ENCODE measurements at places on chromosomes 1 and 21.

- DNase-seq: no peak
These were observed 606 bp upstream of the FMO4 start for GRCh38 chr1:171313319-171313834.

DNA sequence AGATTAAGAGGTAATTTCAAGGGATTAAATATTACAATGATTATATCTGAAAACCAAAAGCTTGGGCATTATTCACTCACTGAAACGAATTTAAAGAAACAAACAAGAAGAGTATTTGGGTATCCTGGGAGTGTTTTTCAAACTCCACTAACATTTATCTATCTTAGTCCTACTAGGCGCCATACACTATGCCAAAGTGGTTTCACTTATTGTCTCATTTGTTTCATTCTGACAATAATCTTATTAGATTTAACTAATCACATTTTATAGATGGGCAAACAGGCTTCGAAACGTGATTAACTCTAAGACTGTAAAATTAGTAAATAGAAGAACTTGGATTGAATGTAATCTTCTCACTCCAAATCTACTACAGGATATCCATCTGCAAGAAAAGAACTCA, 25.4 kb downstream of the ASH1L start:
- no peak for DNase-seq

DNA sequence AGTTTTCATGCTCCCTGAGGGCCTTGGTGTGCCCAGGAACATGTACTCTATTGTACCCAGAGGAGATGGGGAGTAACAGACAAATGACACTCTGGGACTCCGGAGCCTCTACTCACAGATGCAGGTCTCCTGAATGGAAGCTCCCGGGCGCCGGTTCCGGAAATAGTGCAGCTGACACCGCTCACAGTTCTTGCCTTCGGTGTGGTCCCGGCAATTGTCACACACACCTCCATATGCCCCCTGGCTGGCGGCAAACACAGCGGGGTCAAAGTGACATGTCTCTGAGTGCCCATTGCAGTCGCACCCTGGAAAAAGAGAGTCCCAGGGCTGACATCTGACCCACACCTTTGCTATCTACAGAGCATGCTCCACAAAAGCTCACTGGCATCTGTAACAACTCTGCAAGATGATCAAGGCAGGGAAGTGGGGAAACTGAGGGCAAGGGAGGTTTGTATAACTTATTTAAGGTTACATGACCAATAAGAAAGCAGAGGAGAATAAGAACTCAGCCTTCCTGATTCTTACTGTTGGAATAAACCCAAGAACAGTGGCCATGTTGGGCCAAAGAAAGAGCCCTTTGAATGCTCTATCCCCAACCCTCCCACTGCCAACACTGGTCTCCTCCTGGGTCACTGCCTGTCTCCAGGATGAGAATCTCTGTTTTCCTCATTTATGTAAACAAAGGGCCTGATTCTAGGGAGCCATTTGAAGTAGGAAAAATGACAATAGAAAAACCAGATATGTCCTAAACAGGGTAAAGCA, 22.4 kb downstream of the LAMB3 start:
- DNase-seq: no peak

- DNase-seq: no peak
These were observed 46.3 kb upstream of the PDE9A start for GRCh38 chr21:42607102-42607501.

GRCh38 chr1:34060901-34061415, 104.1 kb downstream of the CSMD2 start:
- DNase-seq: no peak

DNA sequence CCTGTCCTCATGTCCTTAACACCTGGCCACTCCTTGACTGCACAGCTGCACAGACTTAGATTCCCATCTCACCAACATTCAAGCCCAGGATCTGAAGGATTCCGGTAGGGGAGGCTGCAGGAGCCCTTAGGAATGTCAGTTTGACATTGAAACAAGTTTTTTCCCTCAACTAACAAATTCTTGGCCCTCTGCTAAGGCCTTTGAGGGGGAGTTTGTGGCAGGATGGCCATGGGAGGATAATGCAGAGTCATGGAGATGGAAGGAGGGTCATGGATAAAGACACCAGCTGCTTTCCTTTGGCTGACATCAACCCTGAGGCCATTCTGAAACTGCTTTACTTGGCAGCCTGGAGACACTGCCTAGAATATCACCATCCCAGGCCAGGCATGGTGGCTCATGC, 63.4 kb upstream of the PPP2R5A start:
- DNase-seq: no peak

GRCh38 chr1:93678946-93679480, 2.6 kb downstream of the BCAR3 start:
- DNase-seq: no peak

- no peak for DNase-seq
These were observed 180.6 kb downstream of the CAMTA1 start for GRCh38 chr1:6965935-6966241.

GRCh38 chr1:57248830-57249229, 175.0 kb downstream of the DAB1 start:
- DNase-seq: no peak

DNA sequence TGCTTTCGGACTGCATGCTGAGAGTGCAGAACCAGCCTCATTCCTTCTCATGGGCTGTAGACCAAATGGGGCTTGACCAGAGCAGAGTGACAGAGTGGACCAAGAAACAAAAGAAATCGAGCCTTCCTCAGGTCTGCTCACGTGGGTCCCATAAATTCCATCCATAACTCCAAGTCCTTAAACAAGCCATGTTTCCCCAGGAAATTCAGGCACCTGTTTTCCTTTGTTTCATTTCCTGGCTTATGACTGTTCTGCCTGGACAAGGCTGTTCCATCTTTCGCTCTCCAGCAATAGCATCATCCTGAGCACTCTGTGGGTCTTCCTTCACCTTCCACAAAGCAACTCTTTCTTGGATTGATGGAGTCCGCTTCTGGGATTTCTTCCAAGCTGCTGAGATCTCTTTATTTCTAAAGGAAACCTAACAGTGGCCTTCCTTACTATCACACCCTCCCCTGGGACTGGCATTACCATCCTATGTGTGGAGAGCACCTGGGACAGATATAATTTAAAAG, 63.9 kb downstream of the LAMC2 start:
- no peak for DNase-seq

DNA sequence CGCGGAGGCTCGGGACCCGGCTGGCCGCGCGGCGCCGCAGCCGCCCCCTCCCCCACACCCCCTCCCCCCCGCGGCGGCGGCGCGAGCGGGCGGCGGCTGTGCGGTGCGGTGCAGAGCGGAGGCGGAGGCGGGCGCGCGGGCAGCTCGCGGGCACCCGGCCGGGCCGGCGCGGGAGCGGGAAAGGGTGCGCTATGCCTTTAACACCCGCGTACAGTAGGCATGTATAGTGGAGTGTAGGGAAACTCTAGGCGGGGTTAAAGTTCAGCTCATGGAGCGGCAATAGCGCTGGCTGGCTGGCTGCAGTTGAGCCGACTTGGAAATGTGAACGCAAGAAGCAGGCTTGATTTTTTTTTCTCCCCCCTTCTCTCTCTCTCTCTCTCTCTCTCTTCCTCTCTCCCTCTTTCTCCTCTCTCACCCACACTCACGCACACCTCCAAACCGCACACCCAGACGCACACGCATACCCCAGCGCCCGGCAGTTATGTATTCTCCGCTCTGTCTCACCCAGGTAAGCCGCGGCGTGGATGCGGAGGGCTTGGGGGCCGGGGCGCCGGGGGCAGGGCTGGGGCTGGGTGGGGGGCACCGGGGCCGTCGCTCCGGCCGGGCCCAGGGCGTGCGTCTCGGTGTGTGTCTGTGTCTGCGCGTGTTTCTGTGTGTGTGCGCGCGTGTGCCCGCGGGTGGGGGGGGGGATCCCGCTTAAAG, at the start of gene NFIA:
Gene NFIA (plus strand): TSS at position 251 of the 702 bp plus-strand sequence.
- DNase-seq: peak; percentile 37

DNA sequence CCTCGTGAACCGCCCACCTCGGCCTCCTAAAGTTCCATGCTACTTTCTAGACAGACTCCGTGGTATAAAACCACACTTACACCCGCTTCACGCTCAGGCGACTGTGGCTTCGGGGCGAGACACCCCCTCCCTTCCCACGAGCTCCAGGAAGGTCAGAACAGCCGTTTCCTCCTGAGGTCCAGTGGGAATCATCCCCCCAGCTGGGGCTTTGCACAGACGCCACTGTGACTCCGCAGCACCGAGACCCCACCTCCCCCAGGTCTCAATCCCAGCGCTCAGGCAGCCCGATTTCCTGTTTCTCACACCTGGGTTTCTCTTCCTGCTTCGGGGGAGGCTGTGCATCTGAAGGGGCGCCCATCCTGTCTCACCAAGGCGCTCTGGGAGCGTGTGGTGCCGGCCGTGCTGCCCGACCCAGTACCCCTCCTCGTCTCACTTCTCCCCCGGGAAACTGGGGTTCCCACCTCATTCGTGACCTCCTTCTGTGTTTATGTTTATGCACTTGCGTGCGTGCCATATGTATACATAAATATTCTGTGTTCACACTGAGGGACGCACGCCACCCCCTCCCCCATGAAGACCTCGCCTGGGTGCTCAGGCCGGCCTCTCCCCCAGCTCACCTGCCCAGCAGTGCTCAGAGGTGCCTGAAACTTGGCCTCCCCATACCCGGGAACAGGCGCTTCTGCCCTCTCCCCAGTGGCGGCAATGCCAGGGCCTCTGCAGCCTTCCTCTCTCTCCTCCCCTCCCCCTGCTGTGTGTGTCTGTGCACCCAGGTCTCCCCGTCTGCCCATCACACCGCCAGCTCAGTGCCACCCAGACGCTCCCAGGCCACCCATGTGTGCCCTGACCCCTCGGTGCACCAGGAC, 14.6 kb downstream of the SLC35E2B start:
- peak; percentile 65 for DNase-seq

DNA sequence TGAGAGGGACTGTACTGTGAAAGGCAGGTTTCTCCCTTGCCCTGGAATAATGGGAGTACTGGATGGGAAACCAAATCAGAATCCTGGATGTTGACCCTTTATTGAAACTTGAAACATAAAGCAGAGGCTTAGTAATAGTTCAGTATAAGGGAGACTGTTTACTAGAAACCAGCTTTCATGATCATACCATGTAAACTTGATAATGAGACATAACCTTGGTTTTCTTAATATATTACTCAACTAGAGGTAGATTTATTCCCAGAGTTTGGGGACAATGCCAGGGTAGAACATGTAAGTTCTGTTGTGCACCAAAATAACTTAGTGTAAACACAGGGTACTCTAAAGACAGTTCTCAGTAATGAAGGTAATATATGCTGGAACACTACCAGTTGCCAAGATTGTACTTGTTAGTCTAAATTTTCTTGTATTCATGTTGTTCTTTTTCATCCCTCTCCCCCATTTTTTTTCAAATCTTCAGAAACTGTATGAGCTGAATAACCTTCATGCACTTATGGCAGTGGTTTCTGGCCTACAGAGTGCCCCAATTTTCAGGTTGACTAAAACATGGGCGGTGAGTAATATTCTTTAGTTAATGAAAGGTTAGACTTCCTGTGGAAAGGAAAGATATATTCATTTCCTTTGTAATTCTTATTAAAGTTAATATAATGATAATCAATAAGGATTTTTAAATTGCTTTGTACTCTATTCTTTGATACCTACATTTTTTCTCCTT, 49.6 kb downstream of the ANGPTL1 start:
- DNase-seq: no peak

DNA sequence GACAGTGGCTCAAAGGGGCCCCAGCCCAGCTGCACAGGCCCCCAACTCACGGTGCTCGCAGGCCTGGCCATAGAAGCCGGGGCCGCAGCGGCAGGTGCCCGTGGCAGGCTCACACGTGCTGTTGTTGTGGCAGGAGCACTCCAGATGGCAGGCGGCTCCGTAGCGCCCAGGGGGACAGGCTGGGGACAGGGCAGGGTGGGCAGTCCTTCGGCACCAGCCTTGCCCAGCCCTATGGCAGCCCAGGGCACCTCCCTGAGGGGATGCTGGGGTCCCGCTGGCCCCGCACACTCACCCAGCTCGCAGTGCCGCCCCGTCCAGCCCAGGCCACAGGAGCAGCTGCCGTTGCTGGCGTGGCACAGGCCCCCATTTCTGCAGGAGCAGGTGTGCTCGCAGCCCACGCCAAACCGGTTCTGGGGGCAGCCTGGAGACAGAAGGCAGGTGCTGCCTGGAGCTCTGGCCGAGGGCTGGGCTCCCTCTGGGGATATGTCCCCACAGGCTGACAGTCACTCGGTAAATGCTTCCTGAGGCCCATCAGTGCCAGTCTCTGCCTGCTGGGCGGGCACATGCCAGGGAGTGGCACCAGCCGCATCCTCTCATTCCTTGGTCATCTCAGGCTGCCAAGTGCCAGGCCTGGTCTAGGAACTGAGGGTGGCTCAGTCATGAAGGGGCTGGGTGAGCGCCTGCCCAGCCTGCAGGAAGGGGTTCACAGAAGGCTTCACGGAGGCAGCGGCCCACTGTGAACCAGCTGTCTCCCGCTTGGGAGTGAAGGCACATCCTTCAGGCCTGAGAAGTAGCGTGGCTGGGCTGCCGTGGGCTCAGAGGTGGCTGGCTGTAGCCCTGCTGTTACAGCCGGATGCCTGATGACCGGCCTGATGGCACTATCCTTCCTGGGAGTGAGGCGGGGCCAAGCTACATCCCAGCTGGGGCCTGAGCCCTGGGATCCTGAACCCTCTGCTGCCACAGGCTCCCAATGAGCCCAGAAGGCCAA, 40.1 kb downstream of the ARHGEF16 start:
- no peak for DNase-seq

GRCh38 chr1:183652107-183652506, 1.0 kb downstream of the APOBEC4 start:
- no peak for DNase-seq

DNA sequence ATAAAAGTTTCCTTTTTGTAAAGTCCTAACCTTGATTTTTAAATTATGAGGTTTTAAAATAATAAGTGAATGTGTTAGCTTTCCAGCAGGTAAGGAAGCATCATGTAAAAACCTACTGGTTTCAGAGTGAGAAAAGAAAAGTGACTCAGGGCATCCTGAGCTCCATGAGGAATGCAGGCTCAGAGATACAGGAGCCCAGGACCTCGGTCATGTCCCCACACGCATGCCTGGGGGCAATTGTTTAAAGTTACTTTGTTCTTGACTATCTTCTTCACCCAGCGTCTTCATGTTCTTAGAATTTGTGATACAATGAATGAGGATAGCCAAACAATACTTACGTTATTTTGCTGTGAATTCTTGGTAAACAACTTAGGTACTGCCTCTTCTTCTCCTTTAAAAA, 117.4 kb upstream of the PLPPR5 start:
- no peak for DNase-seq

GRCh38 chr1:26768755-26769154, 19.0 kb upstream of the PIGV start:
- DNase-seq: no peak

GRCh38 chr1:228804640-228805413, 69.5 kb downstream of the RHOU start:
- peak; percentile 58 for DNase-seq

DNA sequence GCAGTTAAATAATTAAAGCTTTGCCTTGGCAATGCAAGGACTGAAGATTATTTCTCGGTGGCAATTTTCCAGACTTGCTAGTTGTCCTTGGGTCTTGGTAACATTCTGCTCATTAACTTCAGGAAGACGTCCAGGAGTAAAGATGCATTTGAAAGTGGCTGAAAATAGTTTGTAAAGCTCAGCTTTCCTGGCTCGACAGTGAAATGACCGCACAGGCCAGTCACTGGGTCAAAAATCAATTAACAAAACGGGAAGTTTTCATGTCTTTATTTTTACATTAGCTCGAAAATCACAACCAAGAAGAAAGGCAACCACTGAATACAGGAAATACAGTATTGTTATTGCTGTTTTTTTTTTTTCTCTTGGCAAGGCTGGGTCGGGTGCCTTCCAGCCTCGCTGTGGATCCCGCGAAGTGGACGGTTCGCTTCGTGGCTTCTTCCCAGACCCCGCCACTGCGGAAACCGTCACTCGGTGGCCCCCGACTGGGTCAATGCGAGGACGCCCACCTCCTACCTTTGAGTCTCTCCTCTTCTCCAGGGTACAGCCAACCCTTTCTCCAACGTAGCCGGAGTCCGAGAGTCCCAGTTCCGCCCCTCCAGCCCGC, 479 bp upstream of the SNX7 start:
- DNase-seq: no peak

- DNase-seq: no peak
These were observed 65.8 kb upstream of the RAB4A start for GRCh38 chr1:229204921-229205777.
